Adrenal gland (tissue), 19 donors: ENCODE measurements at places on chromosomes 11 and 22.

- DNase-seq = no peak
Measured at GRCh38 chr11:1277936-1278512, 31.4 kb downstream of the TOLLIP start.

GRCh38 chr11:61034111-61034510 is 62.6 kb downstream of the CD6 start:
- DNase-seq = no peak

DNA sequence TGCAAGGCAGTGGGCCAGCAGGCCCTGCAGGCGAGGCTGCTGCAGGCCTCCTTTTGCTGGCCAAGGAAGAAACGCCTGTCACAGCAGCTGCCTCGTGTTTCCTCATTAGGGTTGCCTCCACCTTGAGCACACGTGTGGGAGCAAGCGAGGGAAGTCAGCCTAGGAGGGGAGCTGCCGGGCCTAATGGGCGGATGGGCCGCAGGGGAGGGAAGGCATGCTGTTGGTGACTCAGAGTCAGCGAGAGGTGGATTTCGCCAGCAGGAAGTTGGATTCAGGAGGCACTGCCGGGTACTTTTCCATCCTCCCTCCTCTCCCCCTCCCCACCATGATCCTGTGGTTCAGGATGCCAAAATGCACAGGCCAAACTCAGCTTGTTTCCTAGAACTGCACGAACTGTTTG is 498.7 kb downstream of the METTL15 start:
- DNase-seq = no peak

DNA sequence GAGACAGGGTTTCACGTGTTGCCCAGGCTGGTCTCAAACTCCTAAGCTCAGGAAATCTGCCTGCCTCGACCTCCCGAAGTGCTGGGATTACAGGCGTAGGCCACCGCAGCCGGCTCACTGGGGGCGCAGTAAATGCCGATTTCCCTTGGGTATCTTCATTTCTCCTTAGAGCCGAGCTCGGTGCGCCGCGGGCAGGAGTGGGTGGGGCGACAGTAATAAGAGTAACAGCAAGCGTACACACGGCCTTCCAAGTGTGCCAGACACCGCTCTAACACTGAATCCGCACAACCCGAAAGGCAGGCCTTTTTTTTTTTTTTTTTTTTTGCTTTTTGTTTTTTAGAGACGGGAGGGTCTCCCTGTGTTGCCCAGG is 500 bp upstream of the ADSL start:
- DNase-seq = no peak
